Mesendoderm (in vitro differentiated cells): ENCODE measurements at places on chromosomes 5 and 9.

DNA sequence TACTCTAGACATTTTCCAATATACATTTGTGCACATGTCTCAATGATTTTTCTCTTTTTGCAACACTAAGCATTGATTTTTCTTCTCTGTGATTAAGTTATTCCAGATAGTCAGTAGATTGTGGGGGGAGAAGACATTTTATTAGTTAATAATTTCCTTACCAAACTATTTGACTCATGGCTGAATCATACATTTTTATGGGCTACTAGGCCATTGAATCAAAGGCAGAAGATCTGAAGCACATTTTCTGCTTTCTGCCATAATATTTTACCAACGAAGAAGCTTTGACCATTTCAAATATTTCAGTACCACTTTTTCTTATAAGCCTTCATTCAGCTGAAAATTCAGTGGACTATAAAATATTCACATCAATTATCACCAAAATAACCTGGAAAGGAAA, 175.6 kb downstream of the IRX2 start:
- no peak for DNase-seq

DNA sequence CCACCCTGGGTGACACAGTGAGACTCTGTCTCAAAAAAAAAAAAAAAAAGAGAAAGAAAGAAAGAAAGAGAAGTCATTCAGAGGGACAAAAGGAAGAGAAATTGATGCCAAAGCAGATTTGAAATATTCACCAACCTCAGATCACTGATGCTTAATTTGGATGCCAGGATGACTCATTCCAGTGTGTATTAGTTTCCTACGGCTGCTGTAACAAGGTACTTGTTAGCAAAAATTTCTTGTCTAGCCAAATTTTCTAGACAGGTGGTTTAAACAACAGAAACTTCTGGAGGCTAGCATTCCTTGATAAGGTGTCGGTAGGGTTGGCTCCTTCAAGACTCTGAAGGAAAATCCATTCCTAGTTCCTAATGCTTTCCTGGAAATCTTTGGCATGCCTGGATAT, 42.1 kb downstream of the POU4F3 start:
- DNase-seq = no peak

DNA sequence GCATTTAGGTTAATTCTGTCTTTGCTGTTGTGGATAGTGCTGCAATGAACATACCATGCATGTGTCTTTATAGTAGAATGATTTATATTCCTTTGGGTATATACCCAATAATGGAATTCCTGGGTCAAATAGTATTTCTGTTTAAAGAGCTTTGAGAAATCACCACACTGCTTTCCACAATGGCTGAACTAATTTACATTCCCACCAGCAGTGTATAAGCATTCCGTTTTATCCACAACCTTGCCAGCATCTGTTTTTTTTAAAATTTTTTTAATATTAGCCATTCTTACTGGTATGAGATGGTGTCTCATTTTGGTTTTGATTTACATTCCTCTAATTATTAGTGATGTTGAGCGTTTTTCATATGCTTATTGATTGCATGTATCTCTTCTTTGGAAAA, 15.5 kb upstream of the TARS1 start:
- DNase-seq = no peak

GRCh38 chr9:99978221-99978620, 71.8 kb downstream of the STX17 start:
- no peak for DNase-seq

DNA sequence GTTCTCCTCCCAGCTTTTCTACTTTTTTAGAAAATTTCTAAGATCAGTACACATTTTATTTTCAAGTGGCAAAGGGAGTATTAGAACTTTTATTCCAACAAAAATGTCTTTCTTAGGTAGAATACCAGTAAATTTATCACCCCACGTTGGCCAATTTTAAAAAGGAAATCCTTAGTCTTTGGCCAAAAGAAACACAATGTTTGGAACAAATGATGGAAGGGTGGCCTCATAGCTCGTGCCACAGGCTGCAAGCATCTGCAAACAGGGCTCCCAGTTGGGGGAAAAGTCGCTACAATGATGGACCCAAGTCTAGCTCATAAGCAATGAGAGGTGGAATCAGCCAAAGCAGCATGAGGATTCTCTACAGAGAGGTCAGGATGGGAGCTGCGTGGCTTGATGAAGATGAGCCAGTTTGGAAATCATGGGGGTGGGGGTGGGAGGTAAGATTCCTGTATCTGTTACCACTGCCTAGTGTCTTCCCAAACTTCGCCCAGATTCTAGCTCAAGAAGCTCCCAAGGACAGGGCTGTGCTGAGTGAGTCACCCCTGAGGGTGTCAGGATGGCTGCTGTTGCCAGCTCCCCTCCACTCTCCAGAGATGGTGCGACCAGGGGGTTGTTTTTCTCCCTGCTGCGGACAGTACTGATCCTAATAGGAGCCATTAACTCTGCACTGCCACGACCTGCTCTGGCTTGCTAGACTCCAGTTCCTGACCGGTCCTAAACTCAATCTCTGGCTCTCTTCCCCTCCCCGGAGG, 75.6 kb downstream of the DCP2 start:
- DNase-seq = no peak

DNA sequence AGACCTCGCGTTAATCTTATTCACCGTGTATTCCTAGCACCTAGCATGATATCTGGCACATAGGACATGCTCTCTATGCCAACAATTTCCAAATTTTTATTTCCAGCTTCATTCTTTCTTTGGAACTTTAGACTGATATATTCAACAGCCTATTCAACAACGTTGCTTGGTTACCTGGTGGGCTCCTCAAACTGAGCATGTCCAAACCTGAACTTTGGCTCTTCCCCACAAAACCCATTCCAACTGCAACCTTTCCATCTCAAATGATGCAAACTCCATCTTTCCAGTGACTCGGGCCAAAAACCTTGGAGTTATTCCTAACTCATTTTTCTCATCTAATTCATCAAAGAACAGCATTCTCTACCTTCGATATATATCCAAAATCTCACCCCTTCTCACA, 525.2 kb downstream of the AGTPBP1 start:
- no peak for DNase-seq

GRCh38 chr5:54136516-54137440, 173.6 kb downstream of the ARL15 start:
- DNase-seq = no peak

DNA sequence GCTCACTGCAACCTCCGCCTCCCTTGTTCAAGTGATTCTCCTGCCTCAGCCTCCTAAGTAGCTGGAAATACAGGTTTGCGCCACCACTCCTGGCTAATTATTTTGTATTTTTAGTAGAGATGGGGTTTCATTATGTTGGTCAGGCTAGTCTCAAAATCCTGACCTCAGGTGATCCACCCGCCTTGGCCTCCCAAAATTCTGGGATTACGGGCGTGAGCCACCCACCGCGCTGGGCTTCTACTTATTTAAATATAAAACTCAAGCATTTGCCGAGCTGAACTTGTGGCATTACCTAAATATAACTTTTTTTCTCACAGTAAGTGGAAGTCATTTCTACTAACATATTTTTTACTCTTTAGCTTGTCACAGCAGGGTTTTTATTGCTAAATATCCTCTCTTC, 1356.3 kb upstream of the ACO1 start:
- DNase-seq = no peak

- DNase-seq = no peak
Observed at GRCh38 chr9:69130456-69131441, 43.3 kb upstream of the TJP2 start.

DNA sequence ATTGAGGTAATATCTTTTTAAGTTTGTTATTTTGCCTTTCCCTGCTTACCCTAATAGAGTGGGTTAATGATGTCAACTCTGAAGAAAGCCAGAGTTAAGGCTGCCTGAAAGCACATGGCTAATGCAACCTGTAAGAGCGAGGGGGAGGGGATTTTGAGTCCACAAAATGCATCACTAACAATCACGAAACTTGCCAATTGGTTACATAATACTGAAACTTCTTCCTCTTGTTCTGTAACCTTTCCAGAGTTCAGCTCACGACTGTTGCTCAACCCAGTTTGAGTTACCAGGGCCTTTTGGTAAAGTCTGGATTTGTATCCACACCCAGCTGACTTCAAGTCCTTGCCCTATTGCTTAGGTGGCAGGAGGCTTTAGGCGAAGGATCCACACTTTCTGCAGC, 308.8 kb downstream of the EFNA5 start:
- no peak for DNase-seq

GRCh38 chr5:107242411-107243219, 428.1 kb downstream of the EFNA5 start:
- peak; percentile 16 for DNase-seq

DNA sequence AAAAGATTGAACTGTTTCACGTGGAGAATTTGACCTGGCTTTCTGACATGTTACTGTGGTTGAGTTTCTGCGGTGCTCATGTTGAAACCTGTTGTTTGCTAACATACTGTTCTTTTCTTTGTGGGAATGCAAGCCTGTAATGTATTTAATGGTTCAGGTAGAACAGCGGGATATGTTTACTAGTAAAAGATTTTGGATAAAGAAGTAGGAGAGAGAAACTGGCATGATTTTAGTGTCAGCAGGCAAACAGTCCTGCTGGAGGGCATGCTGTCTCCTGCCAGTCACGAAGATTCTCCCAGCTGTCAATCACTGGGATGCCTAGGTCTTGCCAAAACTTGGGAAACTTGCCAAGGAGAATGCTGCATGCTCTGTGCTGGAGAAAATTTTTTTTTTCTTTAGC, 263.5 kb downstream of the TAF11L14 start:
- no peak for DNase-seq

DNA sequence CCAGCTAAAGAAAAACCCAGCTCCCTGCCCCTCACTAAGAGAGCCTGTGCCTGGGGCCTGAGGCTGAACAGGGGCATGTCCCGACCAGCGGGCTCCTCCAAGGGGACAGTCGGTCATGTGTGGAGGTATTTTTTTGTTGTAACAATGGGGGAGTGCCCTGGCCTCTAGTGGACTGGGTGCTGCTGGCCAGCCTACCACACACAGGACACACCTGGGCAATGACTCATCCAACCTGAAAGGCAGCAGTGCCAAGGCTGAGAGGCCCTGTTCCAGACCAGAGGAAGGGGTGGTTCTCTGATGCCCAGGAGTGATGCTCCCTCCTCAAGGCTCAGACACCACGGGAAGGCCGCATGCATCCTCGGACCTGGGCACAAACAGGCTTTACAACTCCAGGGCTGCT, 181.5 kb downstream of the OLFM1 start:
- no peak for DNase-seq

DNA sequence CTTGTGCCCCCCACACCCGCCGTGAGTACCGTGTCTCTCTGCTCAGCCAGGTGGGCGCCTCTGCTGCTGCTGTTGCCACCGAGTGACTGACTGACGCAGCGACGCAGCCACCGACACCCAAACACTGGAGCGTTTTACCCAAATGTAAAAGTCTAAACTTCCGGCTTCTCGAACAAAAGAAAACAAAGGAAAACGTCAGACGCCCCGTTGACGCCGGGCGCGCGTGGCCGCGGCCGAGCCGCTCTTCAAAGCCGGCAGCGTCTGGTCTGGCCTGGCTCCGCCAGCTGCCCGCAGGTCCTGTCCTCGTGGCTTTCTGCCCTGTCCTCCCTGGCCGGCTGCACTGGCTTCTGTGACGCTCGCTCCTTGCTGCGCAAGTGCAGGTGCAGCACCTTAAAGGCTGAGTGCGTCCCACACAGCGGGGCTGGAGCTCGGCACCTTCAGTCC, 41.4 kb upstream of the CLPTM1L start:
- peak; percentile 33 for DNase-seq

- DNase-seq = no peak
Observed at GRCh38 chr5:34524123-34524522, 132.0 kb upstream of the RAI14 start.

GRCh38 chr9:91248707-91249106, 113.0 kb downstream of the AUH start:
- no peak for DNase-seq

DNA sequence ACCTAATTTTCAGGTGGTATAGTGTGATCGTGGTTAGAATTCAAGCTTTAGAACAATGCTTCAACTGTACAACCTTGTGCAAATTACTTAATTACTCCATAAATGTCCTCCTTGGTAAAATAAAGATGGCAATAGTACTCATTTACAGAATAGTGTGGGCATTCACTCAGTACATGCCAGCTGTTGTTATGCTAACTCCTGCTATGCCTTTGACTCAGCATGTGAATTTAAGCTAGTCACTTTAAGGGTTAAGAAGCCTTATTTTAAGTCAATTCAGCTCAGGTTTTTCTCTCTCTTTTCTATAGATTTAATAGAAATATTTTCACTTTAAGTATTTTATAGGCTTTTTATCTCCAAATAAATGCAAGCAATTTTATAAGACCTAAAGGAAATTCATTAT, 335.6 kb upstream of the ITGA1 start:
- DNase-seq = no peak
